ENCODE measurements at places on chromosomes 5 and 9. TPM values are rescaled to one million over a fixed set of nuclear protein-coding genes. Genes with fewer than 3 reads are reported as not detected.

DNA sequence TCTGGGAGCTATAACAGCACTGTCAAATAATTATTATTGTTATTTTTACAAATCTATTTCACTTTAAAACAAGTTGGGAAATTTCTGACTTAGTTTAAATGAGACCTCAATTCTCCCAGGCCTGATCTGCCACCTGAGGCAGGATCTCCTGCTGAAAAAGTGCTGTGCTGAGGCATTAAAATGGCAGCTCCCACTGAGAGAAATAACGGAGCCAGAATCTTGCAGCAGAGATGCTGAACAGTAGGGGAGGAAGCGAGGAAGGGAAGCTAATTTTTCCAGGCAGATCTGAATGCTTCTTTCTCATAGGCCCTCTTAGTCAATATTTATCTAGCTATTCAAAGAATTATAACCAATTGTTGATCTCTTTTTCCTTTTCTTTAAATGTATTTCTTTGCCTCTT lies 196.3 kb downstream of the ZNF462 start:
- no peak overlapping the region for H3K4me3 ChIP-seq
- no peak overlapping the region for H3K27ac ChIP-seq
- DNase-seq, result no peak
- peaks cover 5% of the 10 kb centered on the region for H3K4me1 ChIP-seq

GRCh38 chr9:27090711-27091110 lies 18.3 kb upstream of the TEK start:
- H3K27me3 ChIP-seq, result no peaks in the 10 kb centered on the region
- H3K36me3 ChIP-seq, result no peaks in the 10 kb centered on the region

DNA sequence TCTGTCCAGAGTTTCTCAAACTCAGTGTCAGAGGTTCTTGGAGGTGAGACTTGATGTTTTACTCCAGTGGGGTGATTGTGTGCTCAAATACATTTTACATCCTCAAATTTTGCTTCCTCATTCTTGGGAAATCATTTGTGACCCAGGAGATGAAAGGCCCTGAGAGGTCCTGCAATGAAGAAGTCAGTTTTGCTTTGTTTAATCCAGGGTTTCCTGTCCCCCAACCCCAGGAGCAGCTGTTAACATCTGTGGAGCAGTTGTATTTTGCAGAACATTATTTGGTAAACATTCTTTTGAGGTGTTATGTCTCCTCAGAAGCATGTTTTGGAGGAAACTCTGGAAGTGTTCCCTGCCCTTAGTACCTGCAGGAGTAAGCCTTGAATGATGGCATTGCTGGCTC lies 59.8 kb downstream of the DAB2IP start:
- H3K4me3 ChIP-seq, result no peak overlapping the region
- H3K27me3 ChIP-seq, result no peaks in the 10 kb centered on the region
- no peak for DNase-seq

- H3K27me3 ChIP-seq, result no peaks in the 10 kb centered on the region
- H3K36me3 ChIP-seq, result no peaks in the 10 kb centered on the region
- no peak overlapping the region for H3K27ac ChIP-seq
- peaks cover 5% of the 10 kb centered on the region for H3K4me1 ChIP-seq
- DNase-seq, result no peak
Measured at GRCh38 chr5:176642675-176643490, 4.4 kb upstream of the TSPAN17 start.

GRCh38 chr5:20618340-20618739 lies 630.3 kb upstream of the CDH18 start:
- H3K4me3 ChIP-seq, result no peak overlapping the region
- no peak for DNase-seq
- H3K27ac ChIP-seq, result no peak overlapping the region
- no peaks in the 10 kb centered on the region for H3K4me1 ChIP-seq

Gene FOXI1
- total RNA-seq, result not detected

GRCh38 chr5:175235251-175235960 lies 208.6 kb downstream of the DRD1 start:
- no peaks in the 10 kb centered on the region for H3K4me1 ChIP-seq
- H3K27me3 ChIP-seq, result no peaks in the 10 kb centered on the region
- no peaks in the 10 kb centered on the region for H3K36me3 ChIP-seq
- no peak overlapping the region for H3K27ac ChIP-seq
- DNase-seq, result no peak

Gene SMIM33
- total RNA-seq, result not detected

DNA sequence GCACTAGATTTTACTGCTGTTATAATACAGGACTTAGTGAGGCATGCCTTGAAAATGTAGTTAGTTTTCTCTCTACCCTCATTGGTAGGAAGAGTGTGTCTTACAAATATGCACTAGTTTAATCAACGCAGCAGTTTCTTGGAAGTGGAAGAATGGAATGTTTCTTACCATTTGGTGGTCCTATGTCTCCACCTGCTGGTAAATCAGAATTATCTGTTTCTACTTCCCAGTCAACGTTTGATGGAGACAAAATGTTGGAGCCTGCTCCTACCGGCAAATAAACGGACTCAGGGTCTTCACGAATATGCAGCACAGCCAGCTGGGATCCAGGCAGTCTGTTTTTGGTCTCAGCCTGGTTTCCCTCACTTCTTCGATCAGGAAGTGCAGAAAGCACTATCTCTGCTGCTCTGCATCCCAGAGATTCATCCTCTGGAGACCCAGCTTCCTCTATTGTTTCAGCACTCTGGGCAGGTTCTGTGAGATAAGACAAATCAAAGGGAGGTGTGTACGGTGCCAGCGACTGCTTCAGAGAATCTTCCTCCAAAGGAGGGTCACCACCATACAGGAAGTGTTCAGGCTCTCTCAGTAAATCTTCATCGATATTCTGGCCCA lies 59.5 kb upstream of the PCA3 start:
- no peaks in the 10 kb centered on the region for H3K36me3 ChIP-seq
- no peak overlapping the region for H3K4me3 ChIP-seq
- H3K4me1 ChIP-seq, result no peaks in the 10 kb centered on the region
- DNase-seq, result no peak
- no peak overlapping the region for H3K27ac ChIP-seq
- H3K27me3 ChIP-seq, result no peaks in the 10 kb centered on the region

Gene EQTN
- total RNA-seq, result not detected

DNA sequence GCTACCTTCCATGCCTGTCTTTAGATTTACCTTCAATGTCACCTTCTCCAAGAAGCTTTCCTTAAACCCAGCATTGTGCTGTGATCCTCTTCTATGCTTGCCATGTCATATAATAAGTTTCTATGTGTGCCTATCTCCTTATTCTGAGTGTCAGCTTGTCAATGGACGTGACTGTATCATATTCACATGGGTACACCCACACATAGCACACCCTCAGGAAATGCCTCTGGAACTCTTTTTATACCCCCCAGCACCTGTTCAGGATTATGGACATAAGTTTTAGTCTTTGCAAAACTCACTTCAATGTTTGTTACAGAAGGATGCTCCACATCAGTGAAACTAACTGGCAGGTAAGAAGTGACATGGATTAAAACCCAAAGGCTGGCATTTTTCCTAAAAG lies 7.4 kb downstream of the GAS1 start:
- no peak overlapping the region for H3K4me3 ChIP-seq
- no peaks in the 10 kb centered on the region for H3K36me3 ChIP-seq
- H3K27ac ChIP-seq, result no peak overlapping the region
- H3K4me1 ChIP-seq, result peaks cover 1% of the 10 kb centered on the region
- peaks cover 10% of the 10 kb centered on the region for H3K27me3 ChIP-seq

- H3K27ac ChIP-seq, result peak overlapping the region; percentile 100
- peak overlapping the region; percentile 98 for H3K4me3 ChIP-seq
- H3K4me1 ChIP-seq, result peaks cover 51% of the 10 kb centered on the region
- no peaks in the 10 kb centered on the region for H3K27me3 ChIP-seq
Measured at GRCh38 chr9:70411121-70411929, 3.1 kb downstream of the KLF9 start.

Gene PCDHA1
- not detected for total RNA-seq

Gene GABRB2
- total RNA-seq, result 2.0 TPM

Gene FOXD4L6
- total RNA-seq, result not detected

- H3K4me3 ChIP-seq, result no peak overlapping the region
- no peak for DNase-seq
- H3K36me3 ChIP-seq, result no peaks in the 10 kb centered on the region
Measured at GRCh38 chr5:2905741-2906140, 154.3 kb upstream of the IRX2 start.

DNA sequence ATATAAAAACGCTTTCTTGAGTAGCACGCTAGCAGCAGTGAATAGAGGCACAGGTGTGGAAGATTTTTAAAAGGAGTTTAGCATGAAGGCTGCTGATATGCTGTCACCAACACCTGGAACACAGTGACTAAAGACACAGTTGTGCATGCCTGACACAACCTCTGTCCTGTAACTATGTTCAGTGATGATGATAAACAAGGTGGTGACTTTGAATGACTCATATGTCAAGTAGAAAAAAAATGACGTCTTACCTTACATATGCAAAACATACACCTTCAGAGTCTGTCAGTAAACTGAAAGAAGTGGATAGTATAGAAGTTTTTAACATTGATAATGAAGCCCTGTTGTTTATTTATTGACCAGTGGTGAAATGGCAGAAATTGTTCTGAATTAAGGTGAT lies 66.2 kb upstream of the ADCY2 start:
- no peaks in the 10 kb centered on the region for H3K36me3 ChIP-seq
- H3K27ac ChIP-seq, result no peak overlapping the region
- H3K27me3 ChIP-seq, result no peaks in the 10 kb centered on the region
- no peak overlapping the region for H3K4me3 ChIP-seq
- DNase-seq, result no peak

DNA sequence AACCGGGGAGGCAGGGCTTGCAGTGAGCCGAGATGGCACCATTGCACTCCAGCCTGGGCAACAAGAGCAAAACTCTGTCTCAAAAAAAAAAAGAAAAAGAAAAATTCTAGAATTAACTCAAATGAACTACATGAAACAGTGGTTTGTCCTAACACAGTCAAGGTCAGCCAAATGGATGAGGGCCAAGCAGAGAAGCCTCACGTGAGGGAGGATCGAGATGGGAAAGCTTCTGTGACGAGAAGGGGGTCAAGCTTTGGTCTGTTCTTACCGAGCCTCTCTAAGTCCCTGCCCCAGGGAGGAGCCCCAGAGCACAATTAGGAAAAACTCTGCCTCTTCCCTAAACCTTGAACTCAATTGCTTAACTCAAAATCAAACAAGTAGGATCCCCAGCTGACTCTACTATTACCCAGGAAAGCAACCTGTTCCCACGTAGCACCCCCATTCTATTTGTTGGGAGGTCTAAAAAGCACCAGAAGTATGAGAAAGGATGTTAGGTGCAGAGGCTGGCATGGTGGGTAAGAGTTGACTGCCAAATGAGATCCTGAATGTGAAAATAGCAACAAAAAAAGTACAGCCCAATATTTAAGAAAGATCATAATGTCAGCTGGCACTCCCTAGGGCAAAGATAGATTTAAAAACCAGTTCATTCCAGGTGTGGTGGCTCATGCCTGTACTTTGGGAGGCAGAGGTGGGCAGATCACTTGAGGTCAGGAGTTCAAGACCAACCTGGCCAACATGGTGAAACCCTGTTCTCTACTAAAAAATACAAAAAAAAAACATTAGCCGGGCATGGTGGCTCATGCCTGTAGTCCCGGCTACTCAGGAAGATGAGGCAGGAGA lies 7.2 kb downstream of the ALDH7A1 start:
- no peak overlapping the region for H3K4me3 ChIP-seq
- H3K27me3 ChIP-seq, result no peaks in the 10 kb centered on the region
- no peaks in the 10 kb centered on the region for H3K4me1 ChIP-seq
- DNase-seq, result peak; percentile 21
- H3K27ac ChIP-seq, result no peak overlapping the region

- H3K27me3 ChIP-seq, result no peaks in the 10 kb centered on the region
- H3K4me1 ChIP-seq, result peaks cover 18% of the 10 kb centered on the region
- H3K4me3 ChIP-seq, result no peak overlapping the region
- DNase-seq, result no peak
Measured at GRCh38 chr5:141945511-141946051, 12.4 kb downstream of the PCDH12 start.
